ENCODE measurements at places on chromosomes 6 and 20.
A peak's percentile ranks its signal among the peaks of the same experiment; 100 is the strongest.

- DNase-seq, result no peak
- no peaks in the 10 kb centered on the region for H3K36me3 ChIP-seq
- no peak overlapping the region for H3K27ac ChIP-seq
- no peak overlapping the region for H3K4me3 ChIP-seq
- peaks cover 2% of the 10 kb centered on the region for H3K27me3 ChIP-seq
Measured at GRCh38 chr6:17473554-17473953, 80.2 kb downstream of the CAP2 start.

GRCh38 chr6:99013661-99014060 lies 65.9 kb upstream of the FBXL4 start:
- peaks cover 7% of the 10 kb centered on the region for H3K4me1 ChIP-seq
- no peaks in the 10 kb centered on the region for H3K36me3 ChIP-seq
- no peak overlapping the region for H3K27ac ChIP-seq
- no peak for DNase-seq
- no peak overlapping the region for H3K4me3 ChIP-seq

- no peak overlapping the region for H3K27ac ChIP-seq
- DNase-seq, result no peak
- peaks cover 65% of the 10 kb centered on the region for H3K36me3 ChIP-seq
- no peak overlapping the region for H3K4me3 ChIP-seq
Measured at GRCh38 chr6:52365866-52366540, 4.1 kb downstream of the PAQR8 start.

GRCh38 chr6:129434091-129434490 lies 275.9 kb downstream of the ARHGAP18 start:
- no peaks in the 10 kb centered on the region for H3K36me3 ChIP-seq
- H3K27me3 ChIP-seq, result no peaks in the 10 kb centered on the region
- H3K4me1 ChIP-seq, result no peaks in the 10 kb centered on the region

GRCh38 chr6:16619777-16620176 lies 141.5 kb downstream of the ATXN1 start:
- no peaks in the 10 kb centered on the region for H3K27me3 ChIP-seq
- H3K27ac ChIP-seq, result peak overlapping the region; percentile 34
- H3K4me3 ChIP-seq, result no peak overlapping the region
- H3K4me1 ChIP-seq, result peaks cover 41% of the 10 kb centered on the region

DNA sequence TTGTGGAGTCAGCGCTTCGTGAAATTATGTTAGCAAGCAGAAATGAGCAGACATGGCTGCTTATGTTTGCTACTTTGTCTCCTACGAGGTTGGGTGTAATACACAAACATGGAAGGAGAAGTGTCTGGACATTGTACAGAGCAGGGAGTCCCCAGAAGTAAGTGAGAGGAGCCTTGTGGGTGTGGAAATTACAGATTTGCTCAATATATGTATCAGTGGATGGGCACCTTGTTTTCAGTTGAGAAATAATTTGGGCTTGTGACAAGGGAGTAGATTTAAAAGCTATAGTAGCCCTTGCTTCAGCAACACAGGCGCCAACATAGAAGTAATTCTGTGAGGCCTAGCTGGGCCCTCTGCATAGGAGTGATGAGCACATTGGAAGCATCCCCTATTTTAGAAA lies 49.2 kb downstream of the HECA start:
- no peaks in the 10 kb centered on the region for H3K27me3 ChIP-seq
- peaks cover 34% of the 10 kb centered on the region for H3K36me3 ChIP-seq
- peaks cover 14% of the 10 kb centered on the region for H3K4me1 ChIP-seq
- no peak for DNase-seq

- no peaks in the 10 kb centered on the region for H3K27me3 ChIP-seq
- H3K4me1 ChIP-seq, result peaks cover 18% of the 10 kb centered on the region
- DNase-seq, result no peak
- peaks cover 2% of the 10 kb centered on the region for H3K36me3 ChIP-seq
Measured at GRCh38 chr6:45376310-45377042, 1.3 kb downstream of the SUPT3H start.

- peak overlapping the region; percentile 55 for H3K27ac ChIP-seq
- DNase-seq, result no peak
- H3K27me3 ChIP-seq, result no peaks in the 10 kb centered on the region
- H3K4me3 ChIP-seq, result no peak overlapping the region
- peaks cover 57% of the 10 kb centered on the region for H3K36me3 ChIP-seq
Measured at GRCh38 chr20:32823737-32824588, 4.2 kb downstream of the MAPRE1 start.

- H3K4me3 ChIP-seq, result peak overlapping the region; percentile 62
- peak; percentile 68 for DNase-seq
- H3K4me1 ChIP-seq, result peaks cover 80% of the 10 kb centered on the region
- peak overlapping the region; percentile 95 for H3K27ac ChIP-seq
Measured at GRCh38 chr6:225121-225721, 67.1 kb upstream of the DUSP22 start.

- no peak overlapping the region for H3K4me3 ChIP-seq
- H3K36me3 ChIP-seq, result no peaks in the 10 kb centered on the region
- H3K27ac ChIP-seq, result no peak overlapping the region
- no peaks in the 10 kb centered on the region for H3K27me3 ChIP-seq
Measured at GRCh38 chr6:48255094-48255493, 144.1 kb upstream of the PTCHD4 start.

DNA sequence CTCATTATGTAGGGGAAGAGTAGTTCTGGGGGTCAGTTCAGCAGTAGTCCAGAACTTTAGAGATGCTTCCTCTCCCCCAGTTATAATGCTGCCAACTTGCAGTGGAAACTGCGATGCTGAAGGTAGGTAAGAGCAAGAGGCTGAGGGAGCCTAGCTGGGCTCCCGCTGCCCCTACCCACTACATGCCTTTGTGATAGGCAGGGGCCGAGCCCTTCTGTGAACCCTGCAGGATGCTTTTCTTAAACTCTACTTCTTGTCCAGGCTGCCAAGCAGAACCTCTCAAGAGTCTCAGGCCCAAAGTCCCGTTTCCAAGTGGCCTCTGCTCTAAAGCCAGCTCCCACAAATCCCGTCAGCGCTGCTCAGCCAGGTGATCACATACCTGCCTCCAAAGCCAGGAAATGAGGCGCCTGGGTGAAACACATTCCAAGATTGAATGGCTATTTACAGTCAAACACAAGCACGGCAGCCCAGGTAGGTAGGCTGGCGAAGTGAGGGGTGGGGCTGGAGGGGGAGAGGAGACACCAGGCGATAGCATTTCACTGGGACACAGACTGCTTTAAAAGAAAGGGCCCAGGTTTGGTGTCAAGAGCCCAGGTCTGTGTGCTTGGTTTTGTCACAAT lies 150.7 kb downstream of the CD24 start:
- H3K27ac ChIP-seq, result no peak overlapping the region
- H3K27me3 ChIP-seq, result peaks cover 5% of the 10 kb centered on the region
- H3K4me3 ChIP-seq, result no peak overlapping the region

GRCh38 chr6:156313037-156313436 lies 464.1 kb upstream of the ARID1B start:
- H3K36me3 ChIP-seq, result no peaks in the 10 kb centered on the region
- H3K4me3 ChIP-seq, result no peak overlapping the region
- no peak for DNase-seq
- no peaks in the 10 kb centered on the region for H3K4me1 ChIP-seq
- H3K27me3 ChIP-seq, result no peaks in the 10 kb centered on the region

- no peak overlapping the region for H3K27ac ChIP-seq
- no peaks in the 10 kb centered on the region for H3K27me3 ChIP-seq
- H3K4me3 ChIP-seq, result no peak overlapping the region
Measured at GRCh38 chr6:137937834-137938233, 70.8 kb downstream of the TNFAIP3 start.

GRCh38 chr20:13819885-13820645 lies 35.2 kb downstream of the NDUFAF5 start:
- no peak overlapping the region for H3K4me3 ChIP-seq
- peaks cover 28% of the 10 kb centered on the region for H3K36me3 ChIP-seq
- no peaks in the 10 kb centered on the region for H3K4me1 ChIP-seq
- no peaks in the 10 kb centered on the region for H3K27me3 ChIP-seq
- H3K27ac ChIP-seq, result no peak overlapping the region
- DNase-seq, result peak; percentile 22

DNA sequence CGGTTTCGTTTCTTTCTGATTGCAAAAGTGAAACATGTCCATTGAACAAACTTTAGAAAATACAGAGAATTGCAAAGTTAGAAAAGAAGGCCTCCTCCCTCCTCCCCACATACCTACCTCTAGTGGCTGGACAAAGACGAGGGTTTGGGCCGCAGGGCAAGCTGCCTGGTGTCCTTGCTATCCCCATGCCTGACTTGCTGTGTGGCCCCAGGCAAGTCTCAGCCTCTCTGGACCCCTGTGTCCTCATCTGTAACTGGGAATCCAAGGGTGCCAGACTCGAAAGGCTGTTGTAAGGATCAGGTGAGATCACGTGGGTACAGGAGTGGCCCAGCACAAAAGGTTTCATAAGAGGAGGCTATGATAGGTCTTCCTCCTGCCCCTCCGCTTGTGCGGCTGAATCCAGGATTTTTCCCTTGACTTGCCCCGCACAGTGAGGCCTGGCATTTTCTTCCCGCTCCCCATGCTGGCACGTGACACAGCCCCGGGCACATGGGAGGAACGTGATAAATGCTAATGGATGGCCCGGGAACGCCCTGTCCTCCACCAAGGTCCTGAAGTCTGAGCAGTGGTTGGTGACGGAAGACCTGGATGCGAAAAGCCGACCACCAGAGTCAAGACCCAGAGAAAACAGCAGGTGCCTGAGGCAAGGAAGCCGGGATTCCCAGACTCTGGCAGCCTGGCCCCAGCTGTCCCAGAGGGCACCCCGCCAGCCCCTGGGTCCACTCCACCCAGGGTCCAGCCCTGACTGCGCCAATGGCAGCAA lies 55.8 kb downstream of the UBE2V1 start:
- H3K36me3 ChIP-seq, result no peaks in the 10 kb centered on the region
- no peak for DNase-seq
- H3K4me1 ChIP-seq, result no peaks in the 10 kb centered on the region
- H3K27me3 ChIP-seq, result peaks cover 3% of the 10 kb centered on the region

All from activated CD8-positive, alpha-beta T cell treated with anti-CD3 and anti-CD28 coated beads, Interleukin-2, amount 10 ng/mL, durations not matched to agents 7 days and 5 days (primary cell).